H1 (cell line): ENCODE measurements at places on chromosomes 11 and 22.
A peak's percentile ranks its signal among the peaks of the same experiment; 100 is the strongest.

GRCh38 chr22:19082101-19082500 is 40.1 kb downstream of the DGCR2 start:
- no peak overlapping the region for H3K27ac ChIP-seq
- H3K36me3 ChIP-seq: no peaks in the 10 kb centered on the region
- no peak overlapping the region for H3K4me3 ChIP-seq
- H3K4me1 ChIP-seq: no peaks in the 10 kb centered on the region

GRCh38 chr11:62127941-62128770 is 4.3 kb downstream of the INCENP start:
- H3K4me1 ChIP-seq: no peaks in the 10 kb centered on the region
- H3K36me3 ChIP-seq: peaks cover 29% of the 10 kb centered on the region
- DNase-seq: no peak
- H3K27ac ChIP-seq: no peak overlapping the region
- H3K4me3 ChIP-seq: no peak overlapping the region

DNA sequence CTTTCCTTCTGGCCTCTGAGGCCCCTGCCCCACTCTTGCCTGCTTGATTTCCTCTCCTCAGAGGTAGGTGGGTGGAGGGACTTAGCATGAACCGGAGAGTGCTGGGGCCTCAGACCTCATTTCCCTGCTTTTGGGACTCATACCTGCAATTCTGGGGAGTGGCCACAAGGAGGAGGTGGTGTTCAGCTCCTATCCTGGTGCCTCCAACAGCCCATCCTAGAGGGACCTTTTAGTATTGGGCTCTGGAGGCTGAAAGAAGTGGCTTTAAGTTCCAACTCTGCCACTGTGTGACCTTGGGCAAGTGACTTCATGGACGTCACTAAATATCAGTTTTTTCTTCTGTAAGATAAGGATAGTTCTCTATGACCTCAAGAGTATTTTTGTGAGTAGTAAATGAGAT is 98.6 kb downstream of the KIAA1671 start:
- no peaks in the 10 kb centered on the region for H3K27me3 ChIP-seq
- no peak overlapping the region for H3K27ac ChIP-seq
- no peaks in the 10 kb centered on the region for H3K4me1 ChIP-seq
- H3K36me3 ChIP-seq: peaks cover 8% of the 10 kb centered on the region; the same call in 1 of the 2 replicates
- DNase-seq: no peak

DNA sequence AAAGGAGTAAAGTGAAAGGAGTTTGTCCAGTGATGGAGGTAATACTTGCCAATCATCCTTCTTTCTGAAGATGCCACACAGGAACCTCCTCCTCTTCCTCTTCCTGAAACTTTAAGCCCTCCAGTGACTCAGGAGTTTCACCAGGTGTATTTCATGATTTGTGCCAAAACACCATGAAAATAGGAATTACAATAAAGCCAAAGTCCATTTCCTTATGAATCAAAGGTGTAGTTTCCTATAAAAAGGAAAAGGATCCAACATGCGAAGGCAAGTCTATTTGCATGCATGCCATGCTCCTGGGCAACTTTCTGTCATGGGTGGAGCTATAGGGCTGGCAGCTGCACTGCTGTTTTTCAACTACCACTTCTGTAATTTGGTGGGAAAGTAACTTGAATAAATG is 9.8 kb upstream of the POU2AF1 start:
- no peak overlapping the region for H3K4me3 ChIP-seq
- no peaks in the 10 kb centered on the region for H3K4me1 ChIP-seq

DNA sequence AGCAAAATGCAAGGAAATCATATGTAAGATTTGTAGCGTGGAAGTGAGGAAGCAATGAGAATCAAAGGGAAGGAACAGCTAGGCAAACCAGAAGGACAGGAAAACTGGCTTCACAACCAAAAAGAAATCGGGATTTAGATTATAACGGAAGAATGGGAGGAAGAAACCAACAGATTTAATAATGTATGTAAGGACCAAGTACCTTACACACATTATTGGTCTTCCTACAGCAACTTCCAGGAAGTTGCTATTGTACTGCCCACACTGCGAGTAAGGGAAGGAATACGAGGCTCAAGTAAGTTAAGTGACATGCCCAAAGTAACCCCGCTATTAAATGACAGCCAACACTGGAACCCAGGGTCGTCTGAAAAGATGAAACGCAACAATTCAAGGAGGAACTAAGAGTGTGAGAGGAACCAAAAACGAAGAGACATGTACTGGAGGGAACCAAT is 473 bp downstream of the TXN2 start:
- no peak for DNase-seq
- H3K27ac ChIP-seq: no peak overlapping the region
- H3K4me3 ChIP-seq: peak overlapping the region; percentile 69
- H3K27me3 ChIP-seq: peaks cover 5% of the 10 kb centered on the region; the same call in 1 of the 2 replicates
